Fibroblast of mammary gland (primary cell): ENCODE measurements at places on chromosomes 13 and 19.

DNA sequence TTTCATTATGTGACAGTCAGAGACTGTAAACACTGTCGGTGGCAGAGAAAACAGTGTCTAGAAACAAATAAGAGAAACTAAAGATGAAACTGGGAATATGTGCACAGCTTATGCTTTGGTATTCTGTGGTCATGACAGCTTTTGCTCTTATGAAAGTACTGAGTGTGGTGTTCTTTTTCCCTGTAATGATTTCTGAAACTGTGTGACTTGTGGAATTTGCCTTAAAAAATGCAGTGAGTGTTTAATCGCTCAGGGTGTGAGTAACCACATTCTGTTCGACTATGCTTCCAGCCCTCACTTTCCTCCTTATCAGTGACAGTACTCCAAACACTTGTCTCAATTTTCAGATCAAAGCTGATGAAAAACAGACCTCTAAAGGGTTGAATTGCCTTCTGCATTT, 66.9 kb upstream of the DIAPH3 start:
- DNase-seq = no peak

GRCh38 chr13:78105656-78106055, 187.0 kb upstream of the EDNRB start:
- DNase-seq = no peak

- DNase-seq = no peak
These were observed 39.4 kb upstream of the KATNAL1 start for GRCh38 chr13:30346789-30347167.

DNA sequence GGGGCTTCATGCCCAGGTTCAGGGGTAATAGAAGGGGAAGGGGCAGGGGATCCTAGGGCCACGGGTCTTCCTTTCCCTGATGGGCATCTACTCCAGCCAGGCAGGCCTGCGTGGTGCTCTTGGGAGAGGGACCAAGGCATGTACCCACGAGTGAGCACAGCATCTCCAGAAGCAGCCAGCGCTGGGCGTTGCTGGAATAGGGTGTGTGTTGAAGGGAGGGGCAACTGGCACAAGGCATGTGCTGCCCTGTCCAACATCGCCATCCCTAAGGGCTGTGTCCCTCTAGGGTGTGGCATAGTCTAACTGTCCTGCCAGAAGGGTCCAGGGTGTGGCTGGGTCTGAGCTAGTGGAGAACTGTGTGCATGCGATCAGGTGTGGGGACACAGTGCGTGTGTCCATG, 2.9 kb downstream of the NOTCH3 start:
- DNase-seq = no peak
